ENCODE measurements at places on chromosomes 5 and 9. TPM values are rescaled to one million over a fixed set of nuclear protein-coding genes. Genes with fewer than 3 reads are reported as not detected.

GRCh38 chr9:116674210-116674980, 12.7 kb upstream of the TRIM32 start:
- DNase-seq: no peak

DNA sequence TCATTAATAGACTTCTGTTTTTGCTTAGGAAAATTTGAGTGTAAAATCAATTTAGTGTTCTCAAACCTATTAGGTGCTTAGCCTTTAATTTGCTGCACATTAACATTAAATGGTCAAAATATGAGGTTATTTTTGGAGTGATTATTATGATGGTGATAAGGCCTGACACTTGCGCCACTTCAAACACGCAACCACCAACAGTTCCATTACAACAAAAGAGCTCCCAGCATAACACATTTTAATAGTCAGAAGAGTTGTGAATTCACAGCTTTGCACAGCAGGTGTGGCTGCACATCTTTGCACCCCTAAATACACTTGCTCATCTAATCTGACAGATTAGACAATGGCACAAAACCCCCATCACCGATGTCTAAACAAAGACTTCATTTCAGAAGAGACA, 940.7 kb downstream of the NR2F1-AS1 start:
- DNase-seq: no peak

Gene ZNF300
- 6.5 TPM for total RNA-seq

DNA sequence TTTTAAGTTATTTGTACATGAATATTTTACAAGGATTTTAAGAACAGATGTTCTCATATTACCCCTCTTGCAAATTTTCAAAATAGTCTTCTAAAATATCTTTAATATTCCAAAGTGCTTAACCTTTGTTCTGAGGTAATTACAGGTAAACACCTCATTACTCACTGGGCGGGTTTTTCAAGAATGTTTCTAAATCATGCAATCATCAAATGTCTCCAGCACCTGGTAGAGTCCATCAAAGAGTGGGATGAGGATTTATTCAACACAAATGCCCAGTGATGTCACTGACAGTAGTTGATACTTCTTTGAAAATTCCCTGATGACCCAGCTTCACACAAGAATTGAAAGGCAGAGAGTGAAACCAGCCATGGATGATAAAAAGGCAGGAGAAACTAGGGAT, 114.4 kb downstream of the SEC61B start:
- DNase-seq: no peak

DNA sequence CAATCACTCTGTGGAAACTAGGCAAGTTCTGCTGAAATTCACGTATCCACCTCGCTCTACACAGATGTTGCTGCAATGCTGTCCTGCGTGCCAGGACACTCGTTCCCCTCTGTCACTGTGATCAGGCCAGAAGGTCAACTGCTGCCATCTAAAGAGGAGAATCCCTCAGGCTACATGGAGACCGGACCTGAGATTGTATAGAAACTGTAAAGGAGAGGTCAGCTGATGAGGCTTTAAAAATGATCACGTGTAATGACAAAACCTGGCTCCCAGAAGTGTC, 80.1 kb downstream of the PRRT1B start:
- no peak for DNase-seq

GRCh38 chr5:136814619-136815378, 449.5 kb upstream of the TRPC7 start:
- peak; percentile 65 for DNase-seq
